ENCODE measurements at places on chromosomes 12 and 14.

GRCh38 chr12:120903412-120904196, 554 bp downstream of the SPPL3 start:
- no peak for DNase-seq

DNA sequence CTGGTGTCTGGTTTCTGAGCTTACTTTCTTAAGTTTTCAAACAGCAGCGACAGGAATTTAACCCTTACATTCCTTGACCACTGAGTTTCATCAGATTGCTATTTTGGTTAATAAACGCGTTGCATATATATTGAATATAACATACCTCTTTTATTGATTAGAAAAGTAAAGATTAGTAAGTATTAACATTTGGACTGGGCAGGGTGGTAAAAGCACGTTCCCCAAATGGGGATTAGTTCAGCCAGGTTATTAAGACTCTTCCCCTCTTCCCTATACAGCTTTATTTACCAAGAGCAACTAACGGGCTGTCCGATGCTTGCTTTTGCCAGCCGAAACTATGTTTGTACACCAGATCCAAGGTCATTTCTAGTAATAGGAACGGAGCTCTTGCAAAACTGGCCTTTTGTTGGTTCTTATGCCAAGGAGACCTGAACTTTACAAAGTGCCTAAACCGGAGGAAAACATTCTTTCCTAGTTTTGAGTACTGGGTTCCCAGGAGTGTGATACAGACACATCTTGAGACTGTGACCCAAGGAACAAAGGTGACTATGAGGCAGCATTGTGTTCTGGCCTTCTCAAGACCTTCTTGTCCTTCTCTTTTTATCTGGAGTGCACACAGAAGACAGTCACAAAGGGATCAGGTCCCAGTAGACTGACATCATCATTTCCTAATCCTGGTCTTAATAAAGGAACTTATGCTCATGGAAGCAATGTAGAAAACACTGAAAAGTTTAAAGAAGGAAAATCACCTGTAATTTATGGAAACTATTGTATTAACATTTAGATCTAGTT, 2.6 kb downstream of the GLRX5 start:
- DNase-seq: no peak

GRCh38 chr14:88386256-88386794, 868 bp downstream of the SPATA7 start:
- no peak for DNase-seq

DNA sequence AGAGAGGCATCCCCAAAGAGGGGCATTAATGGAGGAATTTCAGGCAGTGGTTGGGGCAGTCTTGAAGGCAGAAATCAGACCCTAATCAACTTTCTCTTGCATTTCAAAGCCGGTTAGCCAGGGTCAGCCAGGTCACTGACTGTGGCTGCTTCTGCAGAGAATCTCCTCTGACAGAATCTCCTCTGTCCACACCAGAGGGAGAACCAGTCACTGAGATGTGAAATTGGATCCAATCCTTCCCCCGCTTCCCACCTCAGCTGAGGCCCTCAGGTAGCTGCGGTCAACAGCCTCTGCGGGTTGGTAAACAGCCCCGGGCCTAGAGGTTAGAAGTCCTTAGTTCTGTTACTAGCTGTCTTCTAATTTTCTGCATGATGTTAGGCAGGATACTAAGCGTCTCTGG, 39.8 kb upstream of the NUAK1 start:
- DNase-seq: no peak

DNA sequence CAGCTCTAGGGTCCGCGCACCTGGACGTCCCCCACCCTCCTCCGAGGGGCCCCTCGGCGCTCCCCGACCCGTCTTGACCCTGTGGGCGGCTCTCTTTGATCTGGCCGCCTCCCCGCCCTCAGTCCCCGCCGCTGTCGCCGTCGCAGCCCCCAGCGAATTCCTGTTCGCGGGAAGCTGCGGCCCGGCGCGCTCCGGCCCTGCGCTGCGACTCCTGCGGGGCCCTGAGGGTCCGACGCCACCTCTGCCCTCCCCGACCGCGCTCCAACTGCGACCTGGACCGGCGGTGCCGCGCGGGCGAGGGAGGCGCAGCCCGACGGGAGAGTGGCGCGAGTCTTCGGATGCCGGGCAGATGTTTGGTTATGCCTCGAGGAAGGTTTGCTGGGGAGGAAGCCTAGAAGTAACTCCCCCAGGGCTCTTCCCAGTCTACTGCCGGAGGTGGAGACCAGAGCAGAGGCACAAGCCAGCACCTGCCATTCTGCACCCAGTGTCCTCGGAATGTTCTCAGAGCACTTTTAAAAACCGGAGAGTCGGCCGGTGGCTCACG, 440 bp upstream of the ISM2 start:
- no peak for DNase-seq

Measured in DMS 273 treated with DMSO at 0.1 percent for 48 hours (cell line).